ENCODE measurements at places on chromosomes 3 and 15. TPM values are rescaled to one million over a fixed set of nuclear protein-coding genes. Genes with fewer than 3 reads are reported as not detected.

Gene EFCAB12
- not detected for total RNA-seq

GRCh38 chr3:69825446-69825845, 86.2 kb downstream of the MITF start:
- no peaks in the 10 kb centered on the region for H3K27me3 ChIP-seq
- no peak overlapping the region for H3K27ac ChIP-seq
- H3K4me3 ChIP-seq = no peak overlapping the region
- H3K4me1 ChIP-seq = peaks cover 15% of the 10 kb centered on the region
- peaks cover 2% of the 10 kb centered on the region for H3K36me3 ChIP-seq

GRCh38 chr3:70856414-70857162, 544.1 kb upstream of the MDFIC2 start:
- DNase-seq = no peak
- H3K4me1 ChIP-seq = peaks cover 78% of the 10 kb centered on the region
- peak overlapping the region; percentile 94 for H3K27ac ChIP-seq
- H3K27me3 ChIP-seq = no peaks in the 10 kb centered on the region

GRCh38 chr3:33202711-33203457, 15.7 kb downstream of the SUSD5 start:
- DNase-seq = no peak
- H3K27me3 ChIP-seq = no peaks in the 10 kb centered on the region
- peak overlapping the region; percentile 38 for H3K4me3 ChIP-seq
- peaks cover 16% of the 10 kb centered on the region for H3K36me3 ChIP-seq
- peaks cover 28% of the 10 kb centered on the region for H3K4me1 ChIP-seq
- peak overlapping the region; percentile 99 for H3K27ac ChIP-seq

DNA sequence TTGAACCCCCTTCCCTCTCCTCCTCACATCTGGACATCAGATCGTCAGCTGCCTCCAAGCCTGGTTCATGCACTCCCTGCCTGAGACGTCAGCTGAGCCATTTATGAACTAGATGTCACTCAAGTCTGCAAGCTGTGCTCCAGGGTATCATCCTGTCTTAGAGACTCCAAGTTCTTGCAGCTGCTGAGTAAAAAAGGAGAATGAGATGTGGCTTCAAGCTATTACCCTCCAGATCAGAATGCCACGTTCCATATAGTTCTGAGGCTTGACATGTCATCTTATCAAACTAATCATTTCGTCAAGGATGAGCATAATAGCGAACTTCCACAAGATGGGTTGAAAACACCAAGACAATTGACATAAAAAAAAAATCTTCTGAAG, 766.3 kb downstream of the TBL1XR1 start:
- peaks cover 3% of the 10 kb centered on the region for H3K4me1 ChIP-seq
- no peak overlapping the region for H3K4me3 ChIP-seq
- no peak for DNase-seq

Data from chondrocyte (in vitro differentiated cells).